ENCODE measurements at places on chromosomes 12 and 14.

GRCh38 chr12:130661486-130662255 is 54.4 kb downstream of the RIMBP2 start:
- no peak for DNase-seq

- DNase-seq, result no peak
These were observed 24.9 kb downstream of the ZNF664 start for GRCh38 chr12:123997908-123998307.

- no peak for DNase-seq
These were observed 66.6 kb upstream of the FBRSL1 start for GRCh38 chr12:132423251-132423819.

- DNase-seq, result no peak
These were observed 43.8 kb upstream of the PRIMA1 start for GRCh38 chr14:93832081-93832480.

DNA sequence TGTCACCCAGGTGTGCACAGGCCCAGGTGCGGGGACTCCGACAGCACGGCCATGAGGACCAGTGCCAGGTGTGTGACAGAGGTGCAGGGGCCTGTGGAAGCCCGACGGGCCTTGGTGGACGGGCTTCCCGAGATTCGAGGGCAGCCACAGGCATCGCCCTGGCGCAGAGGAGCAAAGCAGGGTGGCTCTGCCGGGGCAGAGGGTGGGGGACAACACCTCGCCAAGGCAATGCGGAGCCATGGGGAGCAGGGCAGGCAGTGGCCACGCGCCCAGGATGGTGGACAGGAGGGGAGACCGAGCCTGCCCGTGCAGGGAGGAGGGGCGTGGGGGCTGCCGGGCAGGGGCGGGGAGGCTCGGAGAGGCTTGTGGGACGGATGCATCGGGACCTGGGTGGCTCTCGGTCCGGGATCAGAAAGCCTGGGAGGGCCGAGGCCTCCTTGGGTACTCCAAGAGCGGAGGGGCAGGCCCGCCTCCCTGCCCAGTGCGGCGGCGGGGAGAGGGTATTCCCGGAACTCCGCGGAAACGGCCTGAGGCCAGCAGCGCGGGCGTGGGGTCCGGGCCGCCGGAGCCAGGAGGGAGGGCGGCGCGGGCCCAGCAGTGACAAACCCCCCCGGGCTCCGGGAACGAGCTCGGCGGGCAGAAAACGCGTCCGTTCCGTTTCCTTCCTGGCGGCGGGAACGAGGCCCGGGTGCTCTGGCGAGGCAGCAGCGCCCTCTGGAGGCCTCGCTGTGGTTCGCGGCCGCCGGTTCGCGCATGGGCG is 1.6 kb downstream of the TMEM121 start:
- DNase-seq, result peak; percentile 71

DNA sequence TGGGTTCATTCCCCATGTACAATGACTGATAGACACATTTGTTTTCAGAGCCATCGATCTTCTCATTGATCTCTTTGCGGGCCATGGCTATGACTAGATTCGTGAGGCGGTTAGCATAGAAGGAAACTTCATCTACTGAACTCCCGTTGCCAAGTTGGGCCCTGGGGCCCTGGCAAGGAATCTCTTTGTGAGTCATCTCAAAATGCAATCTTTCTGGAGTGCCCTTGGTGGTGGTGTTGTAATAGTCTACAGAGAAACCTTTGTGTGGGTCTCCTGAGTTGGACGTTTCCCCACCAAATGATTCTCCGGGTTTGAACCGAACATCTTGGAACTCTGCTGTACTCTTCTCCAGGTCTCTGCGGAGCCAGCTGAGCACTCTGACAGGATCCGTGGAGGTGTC is 20.4 kb downstream of the AKAP3 start:
- no peak for DNase-seq

DNA sequence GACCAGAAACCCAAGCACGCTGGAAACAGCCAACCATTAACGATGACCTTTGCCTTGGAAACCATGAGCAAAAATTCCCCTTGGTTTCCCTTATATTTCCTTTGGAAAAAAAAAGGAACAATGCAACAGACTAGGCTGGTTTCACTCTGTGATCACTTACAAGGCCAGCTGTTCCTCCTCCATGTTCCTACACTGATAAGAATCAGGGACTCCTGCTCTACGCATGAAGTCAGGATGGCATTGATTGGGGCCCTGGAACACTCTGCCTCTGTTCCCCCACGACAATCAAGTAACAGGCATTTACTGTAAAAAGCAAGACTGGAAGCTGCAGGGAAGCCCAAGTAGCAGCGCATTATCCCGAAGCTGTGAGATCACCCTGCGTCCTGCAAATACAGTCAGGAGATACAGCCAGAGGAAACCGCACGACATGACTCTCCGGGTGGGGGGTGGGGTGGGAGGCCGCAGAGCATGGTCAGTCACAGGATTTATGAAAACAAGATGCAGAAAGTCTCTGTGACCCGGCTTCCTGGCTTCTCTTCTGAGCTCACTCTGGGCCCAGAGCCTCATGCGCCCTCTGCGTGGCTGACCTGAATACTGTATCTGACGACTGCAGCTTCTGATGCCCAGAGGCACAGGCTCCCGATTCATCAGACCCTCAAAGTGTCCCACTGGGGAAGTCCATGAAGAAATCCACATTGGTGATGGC is 31.1 kb downstream of the SSH1 start:
- DNase-seq, result peak; percentile 51

- DNase-seq, result no peak
These were observed 6.6 kb upstream of the SLC6A13 start for GRCh38 chr12:269191-269590.

GRCh38 chr12:47771304-47771703 is 1.7 kb upstream of the SLC48A1 start:
- DNase-seq, result no peak

GRCh38 chr14:20606190-20606901 is 15.2 kb upstream of the RNASE12 start:
- no peak for DNase-seq

DNA sequence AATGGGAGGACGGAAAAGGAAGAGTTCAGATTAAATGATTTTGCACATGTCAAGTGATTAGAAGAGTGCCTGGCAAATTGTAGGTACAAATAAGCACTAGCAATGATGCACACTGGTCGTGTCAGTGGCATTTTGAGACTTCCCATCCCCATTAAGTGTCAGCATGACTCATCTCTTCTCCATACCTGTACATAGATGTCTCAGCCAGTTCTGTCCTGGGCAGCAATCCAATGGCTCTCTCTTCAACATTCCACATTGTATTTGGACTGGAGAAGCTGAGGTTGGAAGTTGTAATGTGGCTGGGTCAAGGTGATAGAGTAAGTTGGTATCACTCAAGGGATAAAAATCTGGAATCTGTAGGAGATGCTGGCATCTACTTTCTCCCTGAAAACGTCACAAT is 742.7 kb downstream of the VRK1 start:
- DNase-seq, result no peak

- DNase-seq, result no peak
These were observed 2.8 kb downstream of the IRF2BPL start for GRCh38 chr14:77025744-77026165.

GRCh38 chr12:129629901-129630300 is 273.9 kb downstream of the TMEM132D start:
- no peak for DNase-seq

DNA sequence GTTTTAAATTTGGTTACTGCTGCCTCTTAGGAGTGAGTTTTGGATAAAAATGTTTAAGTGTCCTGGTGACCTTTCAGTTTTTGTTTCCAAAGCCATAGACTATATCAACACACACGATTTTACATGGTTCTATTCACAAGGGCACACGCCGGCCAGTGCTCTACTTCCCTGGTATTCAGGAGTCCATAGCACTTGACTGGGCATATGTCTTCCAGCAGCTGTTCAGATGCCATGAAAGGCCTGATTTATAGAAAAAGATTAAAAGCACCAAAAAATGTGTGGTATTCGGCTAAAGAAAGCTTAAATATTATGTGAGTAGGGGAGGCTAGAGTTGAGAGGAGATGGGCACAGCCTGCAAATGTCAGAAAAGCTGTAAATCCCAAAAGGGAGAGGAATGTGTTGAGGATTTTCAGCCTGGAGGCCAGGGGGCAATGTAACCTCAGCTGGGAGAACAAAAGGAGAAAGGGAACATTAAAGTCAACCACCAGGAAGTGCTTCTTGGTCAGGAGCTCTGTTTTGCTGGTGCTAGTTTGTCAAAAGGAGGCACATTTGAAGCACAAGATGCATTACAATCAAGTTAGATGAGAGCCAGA is 478.4 kb downstream of the RAD51B start:
- no peak for DNase-seq

DNA sequence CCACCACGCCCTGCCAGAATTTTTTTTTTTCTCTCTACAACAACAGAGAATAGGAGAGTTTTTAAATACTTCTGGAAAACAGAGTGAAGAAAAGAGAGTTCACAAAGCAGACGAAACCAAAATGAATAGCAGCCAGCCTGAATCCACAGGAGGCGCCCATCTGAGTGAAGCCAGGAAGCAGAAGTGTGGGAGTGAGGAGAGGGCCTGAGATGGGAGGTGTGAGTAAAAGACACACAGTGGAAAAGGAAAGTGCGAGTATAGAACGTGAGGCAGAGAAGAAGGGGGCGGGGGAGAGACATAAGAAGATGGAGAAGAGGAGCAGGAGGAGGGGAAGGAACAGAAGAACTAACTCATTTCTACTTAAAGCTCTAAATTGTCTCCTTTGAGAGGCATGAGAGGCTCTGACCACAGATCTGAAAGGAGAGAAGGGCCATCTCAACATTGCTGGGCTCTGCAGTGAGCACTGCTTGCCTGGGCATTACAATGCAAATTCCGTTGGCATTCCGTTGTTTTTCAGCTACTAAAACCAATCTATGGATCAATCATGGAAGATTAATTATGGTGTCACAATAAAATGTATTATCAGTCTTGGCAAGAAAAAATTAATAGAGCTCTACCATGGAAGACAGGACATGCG is 140.1 kb upstream of the CPSF6 start:
- no peak for DNase-seq

DNA sequence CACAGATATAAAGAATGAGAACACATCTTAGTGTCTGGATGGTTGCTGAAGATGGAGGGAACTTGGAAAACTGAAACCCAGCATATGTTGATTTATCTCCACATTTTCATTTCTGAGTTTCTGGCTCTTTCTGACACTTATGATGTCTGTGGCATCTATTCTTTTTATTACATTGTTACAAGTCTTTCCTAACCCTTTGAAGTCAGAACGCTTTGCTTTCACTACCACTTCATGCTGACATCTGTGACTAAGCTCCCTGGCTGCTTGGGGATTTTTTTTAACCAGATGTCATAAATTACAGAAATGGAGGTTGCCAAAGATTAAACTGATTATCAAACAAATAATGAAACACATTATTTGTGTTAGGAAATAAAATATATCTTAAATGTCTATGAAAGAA is 188.7 kb downstream of the KITLG start:
- no peak for DNase-seq

- no peak for DNase-seq
These were observed 3.3 kb downstream of the BRMS1L start for GRCh38 chr14:35829449-35829848.

DNA sequence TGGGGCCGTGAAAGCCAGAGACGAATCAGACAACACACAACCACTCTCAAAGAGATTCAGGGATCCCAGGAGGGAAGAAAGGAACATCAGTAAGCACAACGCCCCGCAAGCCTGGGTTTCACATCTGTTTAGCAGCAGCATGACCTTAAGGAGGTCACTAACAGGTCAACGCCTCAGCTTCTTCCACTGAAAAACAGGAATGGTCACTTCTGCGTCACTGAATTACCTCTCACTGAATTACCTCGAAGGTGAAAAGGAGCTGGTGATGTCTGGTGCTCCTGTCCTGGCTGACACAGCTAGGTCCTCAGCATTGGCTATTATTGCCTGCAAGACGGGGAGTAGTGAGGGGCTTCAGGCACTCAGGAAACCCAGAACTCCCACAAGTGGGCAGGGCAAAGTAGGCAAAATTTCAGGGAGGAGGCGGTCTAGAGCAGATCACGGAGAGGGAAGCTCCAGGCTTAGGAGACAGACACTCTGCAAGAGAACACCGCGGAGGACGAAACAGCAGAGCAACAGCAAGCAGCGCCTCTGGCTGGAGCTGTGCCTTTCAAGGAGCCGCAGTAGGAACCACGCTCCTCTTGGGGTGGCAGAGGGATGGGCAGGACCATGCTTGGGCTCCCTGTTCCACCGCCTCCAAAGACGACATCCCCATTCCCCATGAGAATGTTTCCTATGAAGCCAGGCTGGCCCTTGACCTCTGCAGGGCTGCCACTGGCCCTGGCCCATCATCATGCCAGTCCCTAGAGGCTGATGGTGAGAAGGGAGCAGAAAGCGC is 108.4 kb downstream of the SINHCAF start:
- no peak for DNase-seq

GRCh38 chr14:58724206-58724605 is 86.4 kb downstream of the DACT1 start:
- DNase-seq, result no peak

DNA sequence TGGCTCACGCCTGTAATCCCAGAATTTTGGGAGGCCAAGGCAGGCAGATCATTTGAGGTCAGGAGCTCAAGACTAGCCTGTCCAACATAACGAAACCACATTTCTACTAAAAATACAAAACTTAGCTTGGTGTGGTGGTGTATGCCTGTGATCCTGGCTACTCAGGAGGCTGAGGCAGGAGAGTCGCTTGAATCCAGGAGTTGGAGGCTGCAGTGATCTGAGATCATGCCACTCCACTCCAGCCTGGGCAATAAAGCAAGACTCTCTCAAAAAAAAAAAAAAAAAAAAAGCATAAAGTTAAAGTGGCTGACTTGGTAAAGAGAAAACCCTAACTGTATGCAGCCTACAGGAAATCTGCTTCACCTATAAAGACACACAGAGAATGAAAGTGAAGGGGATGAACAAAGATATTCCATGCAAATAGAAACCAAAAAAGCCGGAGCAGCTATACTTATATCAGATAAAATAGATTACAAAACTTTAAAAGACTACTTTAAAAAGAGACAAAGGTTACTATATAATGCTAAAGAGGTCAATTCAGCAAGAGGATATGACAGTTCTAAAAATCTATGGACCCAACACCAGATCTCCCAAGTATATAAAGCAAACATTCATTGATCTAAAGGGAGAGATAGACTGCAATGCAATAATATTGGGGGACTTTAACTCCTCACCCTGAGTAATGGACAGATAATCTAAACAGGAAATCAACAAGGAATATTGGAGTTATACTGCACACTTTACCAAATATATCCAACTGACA is 4.1 kb downstream of the CLEC2B start:
- DNase-seq, result no peak

GRCh38 chr12:123119808-123120207 is 31.1 kb downstream of the PITPNM2 start:
- DNase-seq, result no peak

GRCh38 chr12:40668099-40668529 is 24.1 kb upstream of the CNTN1 start:
- no peak for DNase-seq

- no peak for DNase-seq
These were observed 5.1 kb downstream of the PSMB11 start for GRCh38 chr14:23047034-23047634.
